ENCODE measurements at places on chromosomes 12 and 14.

DNA sequence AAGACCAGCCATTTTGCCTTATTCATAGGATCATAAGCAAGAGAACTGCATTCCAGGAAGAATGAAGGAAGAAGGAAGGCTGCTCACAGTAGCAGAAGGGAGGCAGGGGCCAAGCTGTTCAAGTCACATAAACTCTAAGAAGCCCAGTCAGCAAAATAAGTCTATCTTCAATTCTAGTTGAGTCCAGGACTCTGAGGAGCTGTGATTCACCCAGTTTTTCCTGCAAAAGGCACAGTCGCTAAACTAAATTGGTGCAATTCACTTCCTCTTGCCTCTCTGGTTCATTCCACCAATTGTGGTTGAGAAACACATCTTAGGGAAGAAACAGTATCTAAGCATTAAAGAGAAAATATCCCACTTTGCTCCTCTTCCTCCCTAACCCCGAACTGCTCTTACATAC is 9.8 kb downstream of the ZNF641 start:
- DNase-seq, result no peak

- DNase-seq, result no peak
These were observed 33.0 kb upstream of the CFAP54 start for GRCh38 chr12:96456265-96456974.

- no peak for DNase-seq
These were observed 451.6 kb downstream of the RGS6 start for GRCh38 chr14:72383865-72384264.

DNA sequence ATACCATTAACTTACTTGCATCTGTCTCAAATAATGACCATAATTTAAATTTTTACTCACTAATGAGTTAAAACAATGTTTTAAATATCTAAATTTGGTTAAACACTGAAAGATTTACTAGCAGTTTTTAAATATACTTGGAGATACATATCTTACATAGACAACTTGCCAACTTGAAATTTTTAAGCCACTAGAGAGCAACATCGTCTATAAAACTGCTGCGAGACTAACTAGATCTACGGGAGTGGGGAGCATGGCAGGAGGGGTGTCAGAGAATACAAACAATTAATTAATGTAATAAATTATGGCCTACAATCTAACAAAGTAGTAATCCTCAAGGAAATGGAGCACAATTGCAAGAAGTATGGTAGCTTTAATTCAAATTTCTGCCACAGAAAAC is 120.4 kb downstream of the LRRIQ1 start:
- DNase-seq, result no peak

DNA sequence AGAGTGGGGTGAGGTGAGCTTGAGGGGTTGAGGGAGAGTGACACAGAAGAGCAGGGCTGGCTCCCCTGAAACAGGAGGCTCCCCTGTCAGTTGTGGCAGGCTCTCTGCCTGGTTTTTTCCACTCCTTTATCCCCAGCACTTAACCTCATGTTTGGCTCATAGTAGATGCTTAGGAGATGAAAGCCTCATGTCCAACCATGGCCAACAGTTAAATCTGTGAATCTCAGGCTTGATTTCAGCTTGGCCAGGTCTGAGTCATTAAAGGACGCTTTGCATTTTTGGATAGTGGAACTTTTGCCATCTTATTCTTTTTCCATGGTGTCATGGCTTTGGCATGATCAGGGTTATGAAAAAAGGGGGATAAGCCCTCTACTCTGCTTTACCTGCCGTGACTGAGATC is 117.2 kb downstream of the CACNA1C start:
- DNase-seq, result no peak

DNA sequence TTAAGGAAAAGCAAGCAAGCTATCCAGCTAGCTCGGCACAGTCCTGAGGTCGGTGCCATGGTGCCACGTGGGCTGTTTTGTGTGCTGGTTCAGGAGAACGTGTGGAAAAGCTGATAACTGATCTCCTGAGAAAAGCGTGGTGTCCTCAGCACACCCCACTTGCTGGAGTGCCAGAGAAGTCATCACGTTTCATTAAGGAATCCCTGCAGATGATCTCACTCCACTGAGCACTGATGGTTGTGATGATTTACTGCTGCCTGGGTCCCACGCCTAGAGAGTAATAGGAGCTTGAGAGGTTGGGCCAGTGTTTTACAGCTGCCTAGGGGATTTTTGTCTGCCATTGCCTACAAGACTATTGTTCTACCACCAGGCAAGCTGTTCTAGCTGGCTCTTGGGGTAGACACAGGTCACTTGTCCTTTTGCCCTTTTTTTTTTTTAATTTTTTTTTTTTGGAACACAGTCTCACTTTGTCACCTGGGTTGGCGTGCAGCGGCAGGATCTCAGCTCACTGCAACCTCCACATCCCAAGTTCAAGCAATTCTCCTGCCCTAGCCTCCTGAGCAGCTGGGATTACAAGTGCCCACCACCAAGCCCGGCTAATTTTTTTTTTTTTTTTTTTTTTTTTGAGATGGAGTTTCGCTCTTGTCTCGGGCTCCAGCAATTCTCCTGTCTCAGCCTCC is 42.3 kb upstream of the EVL start:
- no peak for DNase-seq

GRCh38 chr12:70756791-70757190 is 119.6 kb upstream of the PTPRB start:
- no peak for DNase-seq

GRCh38 chr14:100082723-100083122 is 17.5 kb downstream of the EVL start:
- DNase-seq, result no peak

DNA sequence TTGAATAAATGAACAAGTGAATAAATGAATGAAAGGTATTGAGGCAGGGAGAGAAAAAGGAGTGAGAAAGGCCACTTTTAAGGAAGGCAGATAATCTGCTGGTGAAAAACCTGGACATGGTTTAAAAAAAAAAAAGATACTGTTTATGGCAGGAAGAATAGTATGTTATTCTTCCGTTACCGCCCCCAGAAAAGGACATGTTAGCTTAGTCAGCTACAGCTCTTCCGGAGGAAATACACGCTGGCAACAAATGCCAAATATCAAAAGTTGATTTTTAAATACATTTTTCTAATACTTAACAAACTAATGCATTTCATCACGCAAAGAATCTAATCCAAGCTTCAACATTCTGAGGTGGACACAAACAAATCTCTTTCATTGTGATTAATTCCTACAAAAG is 43.2 kb downstream of the SLC5A8 start:
- no peak for DNase-seq

DNA sequence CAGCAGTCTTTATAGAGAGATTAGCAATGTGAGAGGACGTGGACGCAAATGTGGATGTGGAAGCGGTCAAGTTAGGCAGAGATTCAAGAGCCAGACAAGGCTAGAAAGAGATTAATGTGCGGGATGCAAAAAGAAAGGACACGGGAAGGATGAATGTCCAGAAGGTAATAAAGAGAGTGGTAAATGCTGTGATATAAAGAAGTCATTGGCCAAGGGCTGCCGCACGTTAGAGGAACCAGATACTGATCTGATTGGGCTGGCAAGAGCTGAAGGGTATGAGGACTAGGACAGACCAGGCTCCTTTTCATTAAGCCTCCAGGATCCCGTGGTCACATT is 59.5 kb downstream of the DHRS2 start:
- no peak for DNase-seq

- no peak for DNase-seq
These were observed 482.0 kb downstream of the TMTC2 start for GRCh38 chr12:83168751-83169150.

GRCh38 chr12:66132408-66132807 is 1.9 kb upstream of the LLPH start:
- DNase-seq, result no peak

DNA sequence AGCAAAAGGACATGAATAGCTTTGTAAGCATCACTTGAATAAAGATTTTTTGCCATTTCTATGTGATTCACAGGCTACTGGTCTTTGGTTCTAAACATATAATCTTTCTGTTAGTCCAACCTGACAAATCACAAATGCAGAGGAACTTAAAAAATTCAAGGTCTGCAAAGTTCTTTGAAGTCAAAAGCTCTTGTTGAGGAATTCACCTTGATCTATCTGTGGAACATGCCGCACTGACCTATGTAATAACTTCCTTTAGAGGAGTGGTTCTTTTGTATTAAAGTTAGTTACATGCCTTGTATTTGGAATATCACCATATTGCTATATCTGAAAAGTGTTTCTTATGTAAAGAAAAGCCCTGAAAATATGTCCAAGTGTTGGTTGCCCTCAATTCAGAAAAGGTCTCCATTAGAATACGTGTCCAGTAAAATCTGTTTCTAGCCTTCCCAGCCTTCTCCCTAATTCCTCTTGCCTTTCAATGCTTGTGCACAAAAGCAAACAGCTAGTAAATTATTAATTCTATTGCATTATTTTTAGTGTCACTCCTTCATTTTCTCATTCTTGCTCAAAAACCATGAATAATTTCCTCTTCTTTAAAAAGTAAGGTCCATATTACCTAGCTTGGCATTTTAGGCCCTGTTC is 1192.8 kb downstream of the FLRT2 start:
- no peak for DNase-seq

DNA sequence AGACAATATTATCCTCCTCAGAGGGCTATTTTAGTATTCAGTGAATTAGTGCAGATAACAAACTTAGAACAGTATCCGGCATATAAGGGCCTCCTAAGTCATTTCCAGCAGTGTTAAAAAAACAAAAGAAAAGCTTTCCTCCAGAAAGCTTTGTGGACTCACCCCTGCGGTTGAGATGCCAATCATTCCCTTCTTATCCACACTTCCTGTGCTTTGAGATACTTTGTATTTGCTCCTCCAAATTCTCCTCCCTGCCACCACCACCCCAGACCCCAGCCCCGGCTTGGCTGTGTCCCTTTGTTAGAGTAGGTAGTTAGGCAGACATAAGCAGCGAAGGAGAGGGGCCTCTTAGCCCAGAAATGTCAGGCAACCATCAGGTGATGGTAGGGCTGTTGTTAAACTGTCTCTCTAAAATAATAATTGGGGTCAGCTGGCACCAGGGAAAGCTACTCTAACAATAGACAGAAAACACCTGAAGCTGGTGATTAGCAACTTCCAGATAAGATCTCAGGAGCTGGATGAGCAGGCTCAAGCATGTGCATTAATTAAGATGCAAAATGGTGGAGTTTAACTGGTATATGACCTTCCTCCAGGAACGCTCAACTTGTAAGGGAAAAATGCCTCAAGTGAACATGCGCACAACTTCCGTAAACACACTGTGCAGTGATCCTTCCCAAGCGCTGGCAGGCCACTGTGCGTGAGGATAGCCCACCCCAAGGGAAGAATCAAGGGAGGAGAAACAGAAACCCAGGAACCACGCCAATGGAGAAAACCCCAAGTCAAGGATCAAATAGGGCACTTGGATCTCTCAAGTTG is 152.1 kb upstream of the EEA1 start:
- DNase-seq, result no peak

DNA sequence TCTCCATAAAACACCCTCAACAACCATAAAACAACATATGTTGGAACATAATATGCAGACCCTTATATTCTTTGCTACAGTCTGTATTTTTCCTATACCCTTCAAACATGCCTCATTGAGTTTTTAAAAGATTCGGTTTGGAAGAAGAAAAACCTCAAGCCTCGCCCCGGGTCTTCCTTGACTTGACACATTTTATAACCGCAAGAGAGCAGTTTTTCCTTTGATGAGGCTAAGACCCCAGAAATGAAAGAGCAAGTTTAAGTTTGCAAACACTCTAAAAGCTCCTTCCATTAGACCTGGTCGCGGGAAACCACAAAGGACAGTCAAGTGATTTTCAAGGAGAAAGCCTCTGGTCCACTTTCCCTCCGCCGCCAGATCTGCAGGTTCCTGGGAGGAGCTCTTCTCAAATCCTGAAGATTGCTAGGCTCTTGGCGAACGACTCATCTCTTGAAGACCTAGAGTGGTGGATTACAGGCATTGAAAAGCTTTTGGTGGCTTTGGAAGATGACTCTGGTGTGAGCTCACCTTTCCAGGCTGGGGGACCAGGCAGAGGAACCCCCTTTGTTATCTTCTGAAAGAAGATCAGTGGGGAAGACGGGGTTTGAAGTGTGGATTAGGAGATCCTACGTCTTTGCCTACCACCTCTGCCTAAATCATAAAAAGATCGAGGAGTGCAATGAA is at the start of gene ASCL4:
Gene ASCL4 (plus strand): TSS at position 356 of the 681 bp plus-strand sequence. CDS start 515 bp downstream, outside the sequence.
- no peak for DNase-seq

- no peak for DNase-seq
These were observed 55.3 kb downstream of the RIN3 start for GRCh38 chr14:92568621-92569479.
